ENCODE measurements at places on chromosomes 12 and 14.
A peak's percentile ranks its signal among the peaks of the same experiment; 100 is the strongest.

DNA sequence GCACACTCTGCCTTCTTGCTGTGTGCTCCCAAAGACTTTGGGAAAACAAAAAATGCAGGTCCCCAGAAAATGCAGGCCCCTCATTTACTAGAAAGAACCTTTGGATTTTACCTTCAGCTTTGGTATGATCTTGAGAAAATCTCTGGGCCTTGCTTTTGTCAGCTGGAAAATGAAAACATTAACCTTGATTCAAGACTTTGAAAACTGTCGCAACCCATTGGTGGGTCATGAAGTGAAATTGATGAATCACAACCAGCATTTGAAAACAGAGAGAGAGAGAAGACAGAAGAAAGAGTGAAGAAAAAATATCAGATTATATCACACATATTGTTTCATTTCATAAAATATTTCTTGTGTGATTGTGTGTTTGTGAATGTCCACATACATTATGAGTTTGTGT lies 322.5 kb downstream of the ZFP36L1 start:
- no peak for DNase-seq

GRCh38 chr12:84601483-84601882 lies 311.1 kb downstream of the SLC6A15 start:
- DNase-seq = no peak

DNA sequence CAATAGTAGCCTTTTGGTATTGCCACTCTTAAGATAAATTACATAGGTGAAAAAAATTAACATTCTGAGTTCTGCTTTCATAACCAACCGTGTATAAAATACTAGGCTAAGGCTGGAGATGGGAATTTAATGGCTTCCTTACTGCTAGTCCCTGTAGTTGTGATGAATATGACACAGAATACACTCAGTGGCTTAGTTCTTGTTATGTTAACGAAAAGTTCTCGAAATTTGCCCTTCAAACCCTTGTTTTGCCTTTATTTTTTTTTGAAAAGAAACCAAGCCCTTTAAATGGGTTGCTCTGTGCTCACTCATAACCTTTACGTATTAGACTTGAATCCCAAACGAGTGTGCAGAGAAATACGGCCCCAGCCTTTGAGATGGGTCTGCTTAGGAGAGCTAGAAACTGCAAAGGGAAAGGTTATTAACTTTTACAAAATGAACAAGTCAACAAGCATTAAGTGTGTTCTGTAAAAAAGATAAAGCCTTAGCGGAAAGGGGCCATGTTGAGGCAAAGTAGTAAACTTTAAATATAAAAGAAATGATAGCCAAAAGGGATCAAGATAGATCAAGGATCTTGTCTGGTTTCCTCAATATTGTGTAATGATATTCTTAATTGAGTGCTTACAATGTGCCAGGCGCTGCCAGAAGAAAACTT lies 1.7 kb downstream of the NUDT4 start:
- no peak for DNase-seq

DNA sequence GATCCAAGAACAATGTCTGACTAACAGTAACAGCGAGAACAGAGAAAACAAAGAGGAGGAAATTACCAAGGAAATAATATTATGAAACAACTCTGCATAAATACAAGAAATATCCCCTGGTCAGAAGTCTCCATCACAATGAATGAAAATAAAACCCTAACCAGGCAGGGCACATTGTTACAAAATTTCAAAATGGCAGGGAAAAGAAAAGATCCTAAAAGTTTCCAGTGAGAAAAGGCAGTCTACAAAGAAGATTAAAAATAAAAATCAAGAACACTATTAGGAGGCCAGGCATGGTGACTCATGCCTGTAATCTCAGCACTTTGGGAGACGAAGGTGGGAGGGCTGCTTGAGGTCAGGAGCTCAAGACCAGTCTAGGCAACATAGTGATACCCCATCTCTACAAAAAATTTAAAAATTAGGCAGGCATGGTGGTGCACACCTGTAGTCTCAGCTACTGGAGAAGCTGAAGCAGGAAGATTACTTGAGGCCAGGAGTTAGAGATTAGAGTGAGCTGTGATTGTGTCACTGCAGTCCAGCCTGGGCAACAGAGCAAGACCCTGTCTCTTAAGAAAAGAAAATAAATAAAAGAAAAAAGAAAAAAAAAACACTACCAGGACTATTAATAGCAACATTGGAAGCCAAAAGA lies 47.8 kb downstream of the FERMT2 start:
- no peak for DNase-seq

DNA sequence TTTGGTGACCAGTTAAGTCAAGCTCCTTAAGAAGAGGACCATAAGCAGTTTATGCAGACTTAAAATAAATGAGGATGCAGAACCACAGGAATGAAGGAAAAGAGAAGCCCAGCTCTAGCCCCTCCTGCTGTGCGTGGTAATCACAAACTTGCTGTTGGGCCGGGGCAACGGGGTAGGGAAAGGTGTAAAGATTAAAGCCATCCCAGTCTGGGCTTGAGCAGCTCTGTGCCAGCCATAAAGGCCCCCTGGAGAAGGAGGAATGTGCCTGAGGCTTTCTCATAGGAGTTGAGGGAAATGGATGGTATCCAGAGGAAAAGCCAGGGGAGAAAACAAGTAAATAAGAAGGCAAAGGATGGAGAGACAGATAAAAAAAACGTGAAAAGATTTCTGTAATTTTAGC lies 25.1 kb downstream of the TEP1 start:
- DNase-seq = no peak

DNA sequence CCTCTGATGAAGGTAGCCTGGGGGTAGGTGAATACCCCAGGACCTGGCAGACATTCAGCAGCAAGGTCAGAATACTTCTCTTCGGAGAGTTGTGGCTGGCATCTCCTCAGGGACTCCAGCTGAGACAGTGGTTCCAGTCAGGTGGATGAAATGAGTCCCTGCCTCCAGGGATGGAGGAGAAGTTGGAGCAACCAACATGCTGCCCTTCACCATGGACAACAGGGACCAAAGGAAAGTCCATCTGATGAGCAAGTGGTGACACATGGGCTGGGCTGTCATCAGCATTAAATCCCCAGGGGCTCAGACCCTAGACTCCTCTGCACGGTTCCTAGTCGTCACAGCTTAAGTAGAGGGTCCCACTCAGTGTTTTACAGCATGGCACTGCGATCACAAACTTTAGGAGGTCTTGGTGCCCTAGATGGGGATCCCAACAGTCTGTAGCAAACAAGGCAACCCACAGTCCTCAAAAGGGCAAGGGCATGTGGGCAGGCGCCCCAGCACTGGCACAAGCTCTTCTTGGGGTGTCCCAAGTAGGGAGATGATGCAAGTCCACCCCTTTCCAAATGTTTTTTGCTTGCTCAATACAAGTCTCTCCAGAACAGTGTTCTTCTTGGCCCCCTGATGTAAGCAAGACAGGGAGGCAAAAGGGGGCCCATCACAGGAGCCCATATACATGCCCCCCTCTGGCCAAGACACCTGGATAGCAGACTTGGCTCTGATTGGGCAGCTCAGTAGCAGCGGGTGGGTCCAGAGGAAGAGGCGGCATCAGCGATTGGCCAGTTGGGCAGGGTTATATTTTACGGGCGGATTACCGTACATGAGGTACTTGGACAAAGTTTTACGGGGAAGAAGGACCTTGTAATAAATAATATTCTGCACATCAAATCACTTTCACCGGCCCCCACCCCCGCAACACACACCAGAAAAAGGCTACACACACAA lies 10.8 kb upstream of the CDH24 start:
- DNase-seq = no peak

- no peak for DNase-seq
These were observed 233.7 kb upstream of the RTL1 start for GRCh38 chr14:101137234-101137633.

GRCh38 chr12:115468087-115468510 lies 784.1 kb upstream of the TBX3 start:
- no peak for DNase-seq

DNA sequence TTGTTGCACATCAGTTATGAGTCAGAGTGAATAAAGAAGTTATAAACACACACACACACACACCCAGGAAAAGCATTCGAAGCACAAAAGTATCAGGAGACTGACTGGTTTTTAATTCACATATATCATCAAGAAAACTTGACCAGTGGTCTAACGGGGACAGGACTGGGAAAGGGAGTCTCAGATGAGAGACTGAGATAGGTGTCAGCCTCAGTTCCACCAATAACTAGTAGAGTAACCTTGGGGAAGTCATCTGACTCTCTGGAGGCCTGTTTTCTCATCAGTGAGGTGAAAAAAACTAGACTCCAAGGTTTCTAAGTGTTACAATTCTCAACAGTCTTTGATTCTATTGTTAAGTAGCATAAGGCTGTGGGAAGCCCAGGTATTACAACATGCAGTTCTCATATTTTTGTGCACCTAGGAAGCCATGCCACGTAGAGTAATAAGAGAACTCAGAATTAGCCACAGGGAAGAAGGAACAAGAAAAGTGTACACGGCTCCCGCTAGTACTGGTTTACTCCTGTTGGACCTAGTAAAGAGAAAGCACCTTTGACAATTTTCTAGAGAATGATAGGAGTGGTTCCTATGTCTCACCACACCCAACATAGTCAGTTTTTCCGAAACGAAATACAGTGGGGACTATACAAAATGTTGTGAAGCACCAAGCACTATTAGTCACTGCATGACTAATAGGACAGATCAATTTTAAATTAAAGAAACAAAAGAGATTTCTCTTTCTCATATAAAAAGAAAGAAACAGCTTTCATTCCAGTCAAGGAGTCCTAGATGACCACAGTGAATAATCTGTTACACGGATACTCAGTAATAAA lies 5.0 kb downstream of the PPTC7 start:
- DNase-seq = peak; percentile 69

- no peak for DNase-seq
These were observed at the start of gene KRT79 for GRCh38 chr12:52833922-52834726. TSS of gene KRT79 (minus strand) at chr12:52834311. CDS start at chr12:52834260, 51 bp downstream.

DNA sequence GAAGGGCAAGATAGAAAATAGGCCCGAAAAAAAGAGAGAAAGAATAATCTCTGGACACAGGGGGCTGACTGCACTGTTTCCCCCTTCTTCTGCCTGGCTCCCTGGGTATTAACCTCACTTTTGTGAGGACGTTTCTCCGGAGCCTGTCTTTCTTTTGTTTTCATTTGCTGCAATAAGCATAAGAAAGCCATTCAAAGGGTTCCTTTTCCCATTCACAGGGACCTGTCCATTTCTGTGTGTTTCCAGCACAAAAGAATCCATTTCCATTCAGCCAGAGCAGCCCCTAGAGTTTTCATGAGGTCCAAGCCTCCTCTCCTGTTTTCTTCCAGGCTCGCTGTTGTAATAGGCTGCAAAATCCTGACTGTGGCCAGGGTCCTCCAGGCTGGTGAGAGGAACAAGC lies 16.8 kb downstream of the PLXNC1 start:
- DNase-seq = no peak

DNA sequence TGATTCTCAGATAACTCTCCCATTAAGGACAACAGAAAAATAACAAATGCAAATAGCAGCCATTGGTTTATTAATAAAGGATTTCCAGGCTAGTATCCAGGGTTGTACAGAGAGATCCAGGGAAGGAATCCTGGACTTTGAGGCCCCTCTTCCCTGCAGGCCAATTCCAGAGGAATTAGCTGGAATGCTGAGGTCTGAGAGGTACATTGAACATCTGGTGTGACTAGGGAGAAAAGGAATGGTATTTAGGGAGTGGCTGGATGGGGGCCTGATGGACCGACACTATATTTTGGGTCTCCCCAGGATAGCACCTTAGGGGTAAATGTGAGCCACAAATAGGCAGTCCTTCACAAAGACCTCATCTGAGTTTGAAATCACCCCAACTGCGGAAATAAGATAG lies 924.5 kb downstream of the AACS start:
- DNase-seq = no peak

Measured in CD4-positive, alpha-beta T cell treated with Interleukin-21 for 1 hour (primary cell).